ENCODE measurements at places on chromosomes 11 and 22.

DNA sequence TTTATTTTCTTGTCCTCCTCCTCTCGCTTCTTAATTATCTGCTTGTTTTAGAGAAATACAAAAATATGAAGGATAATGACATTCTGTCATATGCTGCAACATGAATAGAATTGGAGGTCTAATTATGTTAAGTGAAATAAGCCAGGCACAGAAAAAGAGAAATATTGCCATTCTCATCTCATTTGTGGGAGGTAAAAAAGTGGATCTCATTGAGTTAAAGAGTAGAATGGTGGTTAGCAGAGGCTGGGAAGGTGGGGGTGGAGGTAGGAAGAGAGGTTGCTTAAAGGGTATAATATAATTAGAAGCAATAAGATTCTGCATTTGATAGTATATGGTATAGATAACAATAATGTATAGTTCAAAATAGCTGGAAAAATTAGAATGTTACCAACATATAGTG is 231.3 kb downstream of the JRKL start:
- no peak for DNase-seq

GRCh38 chr11:47005441-47005840 is 68.9 kb downstream of the CSTPP1 start:
- no peak for DNase-seq

GRCh38 chr22:31923747-31924146 is 20.6 kb upstream of the YWHAH start:
- DNase-seq, result no peak

DNA sequence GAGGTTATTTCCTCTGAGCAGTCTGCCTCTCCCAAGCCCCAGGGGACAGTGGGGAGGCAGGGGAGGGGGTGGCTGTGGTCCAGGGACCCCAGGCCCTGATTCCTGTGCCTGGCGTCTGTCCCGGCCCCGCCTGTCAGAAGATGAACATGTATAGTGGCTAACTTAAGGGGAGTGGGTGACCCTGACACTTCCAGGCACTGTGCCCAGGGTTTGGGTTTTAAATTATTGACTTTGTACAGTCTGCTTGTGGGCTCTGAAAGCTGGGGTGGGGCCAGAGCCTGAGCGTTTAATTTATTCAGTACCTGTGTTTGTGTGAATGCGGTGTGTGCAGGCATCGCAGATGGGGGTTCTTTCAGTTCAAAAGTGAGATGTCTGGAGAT is 3.1 kb downstream of the PIM3 start:
- DNase-seq, result peak; percentile 31

- no peak for DNase-seq
Observed at GRCh38 chr11:9735236-9735635, 71.4 kb downstream of the SWAP70 start.

DNA sequence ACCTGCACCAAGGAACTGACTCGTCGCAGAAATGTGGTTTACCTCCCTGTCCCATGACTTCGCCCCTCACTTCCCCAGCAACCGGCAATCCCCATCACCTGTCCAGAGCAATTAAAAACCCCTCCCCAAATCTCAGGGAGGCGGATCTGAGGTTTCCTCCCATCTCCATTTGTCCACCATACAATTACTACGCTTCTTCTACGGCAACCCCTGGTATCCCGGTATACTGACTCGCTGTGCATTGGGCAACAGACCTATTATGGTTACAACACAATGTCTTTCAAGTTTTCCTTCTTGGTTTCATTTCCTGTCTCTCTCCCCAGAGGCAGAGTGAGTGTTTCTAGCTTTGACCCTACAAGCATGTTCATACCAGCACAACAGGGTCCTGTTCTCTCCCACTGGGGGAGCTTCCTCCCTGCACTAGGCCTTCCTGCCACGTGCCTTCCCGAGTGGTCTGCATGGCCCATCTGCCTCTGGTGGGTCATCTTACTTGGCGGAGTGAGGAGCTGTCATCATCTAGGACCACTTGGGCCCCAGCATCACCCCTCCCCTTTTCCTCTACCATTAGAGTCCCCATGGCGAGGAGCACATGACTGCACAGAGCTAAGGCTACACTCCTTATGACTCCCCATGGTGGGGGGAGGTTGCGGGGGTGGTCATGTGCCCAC is 30.3 kb upstream of the NAP1L4 start:
- no peak for DNase-seq

- DNase-seq, result no peak
Observed at GRCh38 chr11:73059915-73060314, 82.2 kb downstream of the FCHSD2 start.

DNA sequence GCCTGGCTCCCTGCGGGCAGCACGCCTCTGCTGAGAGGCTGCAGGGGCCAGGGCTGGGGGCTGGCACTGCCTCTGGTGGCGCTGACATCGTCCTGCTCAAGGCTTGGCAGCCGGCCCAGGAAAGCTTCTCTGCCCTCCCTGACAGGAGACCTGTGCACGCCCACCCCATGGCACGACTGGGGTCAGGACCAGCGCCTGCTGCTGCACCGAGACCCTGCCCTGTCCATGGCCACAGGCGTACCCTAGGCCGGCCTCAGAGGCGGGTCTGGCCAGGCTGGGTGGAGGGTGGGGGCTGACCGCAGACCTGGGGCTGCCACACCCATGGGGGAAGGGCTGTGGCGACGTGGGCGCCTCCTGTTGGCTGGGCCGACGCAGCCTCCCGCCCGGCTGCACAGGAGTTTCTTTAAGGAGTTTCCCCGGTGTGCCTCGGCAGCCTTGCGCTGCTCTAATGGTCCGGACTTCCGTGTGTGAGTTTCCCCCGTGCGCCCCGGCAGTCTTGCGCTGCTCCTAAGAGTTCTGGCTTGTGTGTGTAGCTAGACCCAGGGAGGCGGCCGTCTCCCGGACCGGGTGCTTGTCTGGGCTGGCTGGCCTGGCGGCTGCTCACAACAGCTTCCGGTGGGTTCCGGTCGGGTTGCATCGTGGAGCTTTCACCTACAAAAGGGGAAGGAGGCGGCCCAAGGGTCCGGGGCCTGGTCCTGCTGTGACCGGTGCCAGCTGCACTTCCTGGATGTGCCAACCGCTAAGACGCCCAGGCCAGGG is 4.6 kb downstream of the TRABD start:
- peak; percentile 88 for DNase-seq

GRCh38 chr11:56841210-56841810 is 92.8 kb upstream of the OR9G4 start:
- DNase-seq, result no peak

GRCh38 chr22:22403771-22404170 is 104.8 kb downstream of the ZNF280B start:
- DNase-seq, result no peak

- DNase-seq, result no peak
Observed at GRCh38 chr11:120652705-120653335, 141.3 kb downstream of the GRIK4 start.

- DNase-seq, result no peak
Observed at GRCh38 chr11:100576718-100577021, 110.4 kb upstream of the ARHGAP42 start.

- no peak for DNase-seq
Observed at GRCh38 chr11:119445379-119445778, 22.4 kb upstream of the THY1 start.

DNA sequence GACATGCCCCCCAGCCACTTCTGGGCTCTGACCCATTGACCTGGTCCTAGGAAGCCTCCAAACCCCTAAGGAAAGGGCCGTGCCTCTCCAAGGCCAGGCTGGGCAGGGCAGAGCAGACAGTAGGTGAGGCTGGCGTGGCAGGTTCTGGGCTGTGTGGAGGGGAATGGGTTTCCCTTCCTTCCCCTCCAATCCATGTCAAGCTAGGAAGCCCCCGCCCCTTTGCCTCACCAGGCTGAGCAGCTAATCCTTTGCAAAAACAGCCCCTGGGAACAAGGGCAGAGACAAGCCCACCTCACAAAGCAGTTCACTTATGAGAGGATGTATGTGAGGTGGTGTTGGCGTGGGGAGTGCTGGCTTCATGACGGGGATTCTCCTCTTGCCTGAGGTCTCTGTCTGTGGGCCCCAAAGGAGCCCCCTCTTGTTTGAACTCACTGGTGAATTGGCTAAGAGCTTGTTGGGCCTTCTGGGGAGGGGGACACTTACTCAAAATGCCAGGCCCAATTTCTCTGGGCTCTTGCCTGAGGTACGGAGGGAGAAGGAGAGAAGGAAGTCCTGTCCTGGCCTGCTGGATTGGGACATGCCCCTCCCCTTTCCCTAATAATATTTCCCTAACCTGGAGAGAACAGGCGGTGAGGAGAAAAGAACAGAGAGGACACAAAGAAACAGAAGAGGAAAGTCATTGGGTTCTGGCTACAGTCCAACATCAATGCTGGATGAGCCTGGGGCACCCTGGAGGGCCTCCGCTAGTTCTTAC is 1.6 kb upstream of the TRIM29 start:
- no peak for DNase-seq

DNA sequence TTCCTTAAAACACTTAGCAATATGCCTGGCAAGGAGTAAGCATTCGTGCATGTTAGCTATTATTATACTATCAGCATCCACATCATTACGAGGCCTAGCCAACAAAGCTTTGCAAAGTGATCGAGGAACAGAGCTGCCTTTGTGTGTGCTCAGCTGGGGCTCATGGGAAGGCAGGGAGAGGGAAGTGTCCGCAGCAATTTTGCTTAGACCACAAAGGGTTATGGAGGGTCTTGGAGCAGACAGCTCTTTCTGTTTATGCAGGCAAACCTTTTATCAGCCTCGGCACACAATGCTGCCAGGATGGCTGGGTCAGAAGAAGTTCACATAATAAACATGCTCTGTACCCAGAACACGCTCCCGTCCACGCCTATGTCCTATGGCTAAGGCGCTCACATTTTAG is 10.9 kb upstream of the DKK3 start:
- no peak for DNase-seq

GRCh38 chr11:57320719-57321387 is 3.9 kb downstream of the TNKS1BP1 start:
- no peak for DNase-seq

- DNase-seq, result peak; percentile 6
Observed at GRCh38 chr22:47375621-47376321, 613.3 kb downstream of the TBC1D22A start.

GRCh38 chr11:119432484-119433357 is 9.7 kb upstream of the THY1 start:
- no peak for DNase-seq

DNA sequence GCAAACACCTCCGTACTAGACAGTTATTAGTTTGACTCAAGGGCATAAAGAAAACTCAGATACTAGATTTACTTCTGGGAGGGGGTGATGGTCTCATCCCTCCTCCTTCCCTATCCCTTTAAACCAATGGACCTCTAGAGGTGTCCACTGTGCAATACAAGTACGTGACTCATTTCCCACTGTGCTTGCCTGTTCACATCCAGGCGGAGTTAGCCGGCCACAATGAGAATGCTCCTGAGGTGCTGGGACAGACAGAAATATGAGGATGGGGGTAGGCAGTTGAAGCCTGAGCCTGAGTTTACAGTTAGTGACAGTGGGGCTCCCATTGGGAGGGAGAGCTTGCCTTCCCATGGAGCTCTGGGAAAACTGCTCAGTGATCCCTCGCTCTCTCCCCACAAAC is 8.4 kb upstream of the PMM1 start:
- DNase-seq, result no peak

DNA sequence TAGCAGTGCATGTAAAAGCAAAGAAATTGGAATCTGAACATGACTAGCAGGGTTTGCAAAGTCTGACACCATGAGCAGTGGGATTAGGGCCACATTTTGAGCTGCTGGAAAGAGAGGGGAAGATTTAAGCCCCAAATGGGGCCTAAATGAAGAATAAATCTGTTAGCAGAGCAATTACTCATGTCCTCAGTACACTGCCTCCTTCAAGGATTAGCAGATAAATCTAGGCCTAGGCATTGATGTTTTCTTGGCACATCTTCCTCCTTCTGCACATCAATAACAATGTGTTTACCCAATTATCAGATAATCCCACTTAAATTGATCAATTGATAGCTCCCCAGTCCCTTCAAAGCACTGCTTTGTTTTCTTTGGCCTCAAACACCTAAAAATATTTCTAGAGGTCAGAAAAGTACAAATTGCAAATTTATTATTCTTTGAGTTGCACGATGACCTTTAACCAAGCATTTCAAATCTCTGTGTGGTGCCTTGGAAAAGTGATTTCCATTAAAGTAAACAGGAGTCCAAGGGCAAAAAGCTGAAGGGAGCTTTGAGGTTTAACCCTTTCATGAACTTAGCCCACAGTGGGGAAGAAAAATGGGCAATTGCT is 514.7 kb upstream of the CHORDC1 start:
- DNase-seq, result no peak

DNA sequence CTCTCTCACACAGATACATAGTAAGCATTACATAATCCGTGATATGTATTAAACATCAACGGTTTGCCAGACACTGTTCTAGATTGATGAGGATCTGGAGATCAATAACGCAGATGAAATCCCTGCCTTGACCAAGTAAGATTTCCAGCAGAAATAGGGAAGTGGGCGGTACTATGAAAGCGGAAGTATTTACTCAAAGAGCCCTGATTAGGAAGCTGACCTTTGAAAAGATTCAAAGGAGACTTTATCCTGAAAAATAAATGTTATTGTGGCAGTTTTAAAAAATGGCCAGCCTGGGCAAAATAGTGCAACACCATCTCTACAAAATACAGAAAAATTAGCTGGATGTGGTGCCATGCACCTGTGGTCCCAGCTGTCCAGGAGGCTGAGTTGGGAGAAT is 26.8 kb downstream of the GAB2 start:
- no peak for DNase-seq

DNA sequence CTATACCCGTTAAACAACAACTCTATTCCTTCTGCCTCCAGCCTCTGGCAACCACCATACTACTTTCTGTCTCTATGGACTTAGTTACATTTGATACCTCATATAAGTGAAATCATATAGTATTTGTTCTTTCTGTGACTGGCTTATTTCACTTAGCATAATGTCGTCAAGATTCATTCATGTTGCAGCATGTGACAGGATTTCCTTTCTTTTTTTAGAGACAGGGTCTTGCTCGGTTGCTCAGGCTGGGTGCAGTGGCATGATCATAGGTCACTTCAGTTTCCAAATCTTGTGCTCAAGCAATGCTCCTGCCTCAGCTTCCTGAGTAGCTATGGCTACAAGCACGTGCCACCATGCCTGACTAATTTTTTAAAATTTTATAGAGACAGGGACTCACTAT is 29.4 kb upstream of the SORL1 start:
- DNase-seq, result no peak

GRCh38 chr22:43238526-43239006 is 51.6 kb upstream of the TTLL12 start:
- DNase-seq, result no peak

DNA sequence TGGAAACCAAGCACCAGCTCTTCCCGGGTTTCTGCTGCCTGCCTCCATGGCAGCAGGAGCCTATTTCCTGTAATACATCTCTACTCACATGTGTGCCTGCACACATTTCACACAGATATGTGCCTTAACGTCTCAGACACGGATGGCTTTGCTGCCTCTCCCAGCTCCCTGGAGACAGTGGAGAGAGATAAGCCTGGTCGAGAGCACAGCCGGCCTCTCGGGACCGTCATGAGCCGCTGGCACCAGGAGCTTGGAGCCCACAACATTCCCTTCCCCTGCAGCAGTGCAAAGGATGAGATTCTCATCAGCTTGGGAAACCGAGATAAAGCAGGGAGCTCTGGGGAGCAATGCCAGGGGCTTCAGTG is 587.7 kb downstream of the BRD1 start:
- no peak for DNase-seq

GRCh38 chr22:20762233-20762796 is 11.6 kb upstream of the SERPIND1 start:
- no peak for DNase-seq

GRCh38 chr11:106424111-106424510 is 346.6 kb downstream of the AASDHPPT start:
- DNase-seq, result no peak

Data from activated T-cell treated with anti-CD3 and anti-CD28 coated beads, Interleukin-2, amount 50 U/mL, for 1 hour (primary cell).